Stimulated activated CD8-positive, alpha-beta memory T cell treated with anti-CD3 and anti-CD28 coated beads, Interleukin-2, amount 100 ng/mL, for 1 hour (primary cell): ENCODE measurements at places on chromosomes 2 and 18.

DNA sequence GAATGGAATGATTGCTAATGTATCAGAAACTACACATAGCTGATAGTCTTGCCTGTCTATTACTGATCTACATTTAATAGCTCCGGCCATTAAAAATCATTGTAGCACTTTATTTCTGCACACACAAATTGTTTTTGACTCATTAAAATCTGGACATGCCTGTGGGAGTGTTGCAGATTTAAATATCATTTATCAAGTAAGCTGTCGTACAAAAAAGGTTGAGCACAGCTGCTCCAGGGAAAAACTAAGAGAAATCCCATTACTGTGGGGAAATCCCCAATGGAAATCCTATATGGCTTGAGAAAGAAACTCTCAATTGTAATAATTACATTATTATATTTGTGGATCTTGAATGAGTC is 99.6 kb upstream of the CERS6 start:
- no peak for DNase-seq

- DNase-seq, result no peak
These were observed 219.3 kb upstream of the TMEFF2 start for GRCh38 chr2:192413812-192414681.

DNA sequence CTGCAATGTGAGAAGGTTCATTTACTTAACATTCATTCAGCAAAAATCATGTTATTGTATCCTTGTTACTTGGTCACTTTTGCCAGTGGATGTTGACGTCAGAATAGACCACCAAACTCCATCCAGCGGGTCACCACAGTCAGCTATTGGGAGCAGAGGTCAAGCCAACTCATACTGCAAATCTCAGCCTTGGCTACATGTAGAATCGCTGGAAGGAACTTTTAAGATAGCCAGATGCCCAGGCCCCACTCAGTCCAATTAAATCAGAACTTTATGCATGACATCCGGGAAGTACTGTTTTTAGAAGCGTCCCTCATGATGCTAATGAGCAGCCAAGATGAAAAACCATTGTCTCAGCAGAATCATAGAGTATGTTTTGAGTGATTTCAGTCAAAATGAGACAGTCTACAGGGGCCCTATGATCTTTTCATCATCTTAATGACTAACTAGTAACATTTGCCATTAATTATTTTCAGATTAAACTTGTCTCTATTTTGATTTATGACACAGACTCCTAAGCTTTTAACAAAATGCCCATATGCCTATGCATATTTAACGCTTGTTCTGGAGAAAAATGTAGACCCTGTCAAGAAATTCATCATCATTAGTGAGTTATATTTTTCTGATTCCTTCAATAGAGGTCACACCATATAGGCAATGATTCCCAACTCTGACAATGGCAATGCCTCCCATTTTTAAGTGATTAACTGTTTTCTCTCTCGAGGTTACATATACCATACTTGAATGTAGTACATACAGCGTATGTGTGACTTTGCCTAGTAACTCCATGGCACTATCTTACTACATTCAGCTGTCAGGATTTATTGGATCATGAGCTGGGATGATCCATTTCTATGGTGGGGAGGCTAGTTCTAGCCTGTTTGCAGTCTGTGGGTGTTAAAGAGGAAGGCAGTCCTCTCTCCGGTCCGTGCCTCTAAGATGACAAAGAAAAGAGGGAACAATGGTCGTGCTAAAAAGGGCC is 63.7 kb upstream of the CCBE1 start:
- DNase-seq, result no peak

GRCh38 chr18:3333721-3334386 is 71.9 kb downstream of the MYL12B start:
- DNase-seq, result no peak

GRCh38 chr18:77145364-77145901 is 12.8 kb upstream of the MBP start:
- DNase-seq, result no peak

- DNase-seq, result no peak
These were observed 114.9 kb upstream of the SEC11C start for GRCh38 chr18:59024829-59025228.

DNA sequence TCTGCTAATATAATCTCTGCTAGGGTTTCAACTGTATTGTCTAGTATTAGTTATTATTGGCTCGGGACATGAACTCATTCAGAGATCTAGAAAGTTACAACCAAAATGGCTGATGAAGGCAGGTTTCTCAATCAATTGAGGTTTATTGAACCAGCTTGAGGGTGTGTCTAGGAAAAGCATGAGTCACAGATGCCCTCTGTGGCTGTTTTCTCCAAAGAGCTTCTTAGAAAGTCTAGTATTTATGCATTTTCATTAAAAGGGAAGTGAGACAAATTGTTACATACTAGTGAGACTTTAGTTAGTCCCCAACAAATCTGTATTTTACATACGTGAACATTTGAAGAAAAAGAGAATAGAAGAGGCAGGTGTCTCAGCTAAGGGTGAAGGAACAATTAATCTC is 23.0 kb upstream of the RTTN start:
- no peak for DNase-seq

DNA sequence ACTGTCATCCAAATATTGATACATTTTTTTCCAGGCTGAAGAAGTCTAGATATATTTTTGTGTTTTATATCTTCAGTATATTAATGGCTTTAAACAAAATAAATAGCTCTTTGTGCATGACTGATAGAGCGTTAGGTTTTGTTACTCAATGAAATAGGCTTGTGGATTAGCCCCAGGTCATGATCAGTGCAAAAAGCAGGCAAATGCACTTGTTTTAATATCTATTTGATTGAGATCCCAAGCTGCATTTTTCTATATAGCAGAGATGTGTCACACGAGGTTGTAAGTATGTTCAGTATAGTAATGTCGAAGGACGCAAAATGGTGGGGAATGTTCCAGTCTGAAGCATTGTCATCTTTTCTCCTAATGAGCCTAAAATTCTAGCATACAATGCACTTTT is 198.5 kb downstream of the ZNF407 start:
- DNase-seq, result no peak

GRCh38 chr2:240601061-240601830 is 14.7 kb downstream of the CAPN10 start:
- no peak for DNase-seq

DNA sequence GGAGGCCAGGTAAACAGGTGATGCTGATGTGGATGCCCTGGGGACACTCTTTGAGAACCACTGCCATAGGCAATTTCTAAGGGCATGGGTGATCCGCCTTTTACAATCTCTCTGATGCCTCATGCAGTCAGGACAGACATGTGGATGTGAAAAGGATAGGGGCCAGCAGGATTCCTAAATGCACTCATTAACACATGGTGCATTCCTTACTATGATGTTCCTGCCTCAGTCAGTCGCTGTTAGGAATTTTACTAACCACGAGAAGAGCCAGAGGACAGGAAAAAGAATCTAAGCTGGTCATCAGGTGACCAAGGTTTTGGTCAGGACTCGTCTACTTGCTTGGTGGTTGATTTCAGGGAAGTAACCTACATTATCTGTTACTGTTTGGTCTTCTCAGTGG is 191.0 kb downstream of the ARL4C start:
- DNase-seq, result no peak

DNA sequence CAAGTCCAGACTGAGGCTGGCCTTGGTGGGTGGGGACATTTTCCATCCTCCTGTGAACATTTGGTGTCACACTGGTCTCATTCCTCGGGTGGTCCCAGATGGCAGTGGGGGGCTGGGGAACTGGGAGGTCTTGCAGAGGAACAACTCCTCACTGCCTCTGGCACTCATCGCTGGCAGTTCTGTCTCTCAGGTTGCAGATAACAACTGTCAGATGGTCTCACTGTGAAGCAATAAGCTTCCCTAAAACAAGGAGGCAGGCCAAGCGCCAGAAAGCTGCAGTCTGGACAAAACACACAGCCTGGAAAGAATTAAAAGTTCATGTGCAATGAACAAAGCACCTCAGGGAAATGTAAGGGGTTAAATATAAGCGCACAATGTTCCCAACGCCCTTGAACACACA is 78.1 kb downstream of the IRS1 start:
- no peak for DNase-seq

GRCh38 chr2:29446847-29447246 is 331.6 kb downstream of the CLIP4 start:
- no peak for DNase-seq

- DNase-seq, result no peak
These were observed 3.0 kb downstream of the PLEK start for GRCh38 chr2:68367953-68368653.
